ENCODE measurements at places on chromosomes 11 and 22. TPM values are rescaled to one million over a fixed set of nuclear protein-coding genes. Genes with fewer than 3 reads are reported as not detected.

Gene CCDC89
- total RNA-seq: 0.22 TPM

Gene SLCO2B1
- total RNA-seq: 1.1 TPM

DNA sequence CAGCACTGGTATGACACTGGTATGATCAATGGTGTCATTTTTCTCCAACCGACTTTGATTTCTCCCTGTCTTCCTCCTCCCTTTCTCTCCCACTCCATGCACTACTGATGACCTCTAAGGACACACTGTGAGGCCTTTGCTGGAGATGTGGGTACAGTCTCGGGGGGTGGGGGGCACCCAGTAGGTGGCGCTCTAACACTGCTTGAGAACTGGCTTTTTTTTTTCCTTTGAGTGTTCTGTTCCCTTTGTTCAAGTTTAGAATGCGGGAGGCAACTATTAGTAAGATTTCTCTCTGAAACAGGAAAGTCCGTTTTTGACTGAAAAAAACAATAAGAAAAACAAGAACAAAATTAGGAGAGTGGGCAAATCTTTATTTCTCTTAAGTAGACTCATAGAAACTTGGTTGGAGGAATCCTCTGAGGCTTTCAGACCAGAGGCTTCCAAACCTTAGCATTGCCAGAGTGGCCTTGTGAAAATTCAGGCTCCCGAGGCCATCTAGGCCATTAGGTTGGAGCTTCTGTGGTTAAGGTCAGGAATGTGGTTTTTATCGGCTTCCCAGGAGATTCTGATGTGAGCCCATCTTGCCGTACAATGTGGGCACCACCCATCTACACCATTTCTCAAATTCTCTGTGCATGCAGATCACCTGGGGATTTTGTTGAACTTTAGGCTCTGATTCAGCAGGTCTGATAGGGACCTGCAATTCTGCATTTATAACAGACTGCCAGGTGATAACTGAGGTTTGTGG, 43.2 kb downstream of the PANX1 start:
- DNase-seq: no peak
- H3K4me1 ChIP-seq: peaks cover 10% of the 10 kb centered on the region
- H3K4me3 ChIP-seq: no peak overlapping the region
- H3K27ac ChIP-seq: no peak overlapping the region
- no peaks in the 10 kb centered on the region for H3K27me3 ChIP-seq

DNA sequence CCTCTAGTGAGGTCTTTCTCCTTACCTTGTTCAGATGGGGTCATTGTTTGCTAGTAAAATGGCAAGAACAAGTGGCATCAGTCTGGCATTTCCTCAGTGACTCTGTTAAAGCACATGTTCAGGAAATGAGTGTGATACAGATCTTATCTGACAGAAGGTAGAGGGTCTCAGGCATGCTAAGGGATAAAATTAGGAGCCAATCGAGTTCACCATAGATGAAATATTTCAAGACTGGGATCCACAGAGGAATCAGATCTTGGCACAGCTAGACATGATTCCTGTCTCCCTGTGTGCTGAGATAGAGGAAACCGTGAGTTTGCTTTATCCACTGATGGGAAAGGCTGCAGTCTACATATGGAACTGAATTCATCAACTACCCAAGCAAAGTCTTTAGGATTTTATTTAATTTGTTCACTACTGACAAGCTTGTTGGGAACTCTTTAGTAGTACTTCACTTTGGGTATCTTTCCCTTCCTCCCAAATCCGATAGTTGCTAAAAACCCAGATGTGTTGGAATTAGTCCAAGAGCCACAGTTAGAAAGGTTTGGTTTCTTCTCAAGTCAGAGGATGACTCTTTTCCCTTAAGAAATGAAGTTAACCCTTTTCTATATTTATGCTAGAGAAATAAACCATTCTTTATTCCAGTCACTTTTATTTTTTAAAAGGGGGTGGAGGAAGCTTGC, 18.4 kb downstream of the FAM118B start:
- H3K4me1 ChIP-seq: no peaks in the 10 kb centered on the region
- no peak overlapping the region for H3K27ac ChIP-seq
- no peak overlapping the region for H3K4me3 ChIP-seq
- H3K27me3 ChIP-seq: no peaks in the 10 kb centered on the region
- no peak for DNase-seq
